ENCODE measurements at places on chromosomes 2 and 18.

- DNase-seq, result no peak
These were observed 602.6 kb upstream of the VRK2 start for GRCh38 chr2:57443973-57444521.

- DNase-seq, result no peak
These were observed 311.6 kb downstream of the EN1 start for GRCh38 chr2:118535818-118536212.

- DNase-seq, result no peak
These were observed 87.2 kb downstream of the UXS1 start for GRCh38 chr2:106106622-106107508.

DNA sequence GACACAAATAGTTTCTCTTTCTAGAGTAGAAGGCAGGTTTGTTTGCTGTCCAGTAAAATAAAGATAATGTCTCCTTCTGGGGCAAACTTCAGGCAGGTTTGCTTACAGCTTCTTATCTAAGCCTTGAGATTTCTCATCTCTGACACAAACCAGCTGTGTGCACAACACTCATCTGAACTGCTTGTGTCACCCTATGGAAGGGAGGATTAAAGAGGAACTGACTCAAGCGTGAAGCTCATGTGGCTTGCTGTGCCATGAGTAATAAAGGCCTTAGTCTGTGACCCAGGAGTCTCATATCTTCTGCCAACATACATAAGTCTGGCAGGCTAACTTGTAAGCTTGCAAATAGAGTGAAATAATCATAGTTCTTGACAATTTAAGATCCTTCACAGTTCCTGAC is 24.2 kb upstream of the CPO start:
- DNase-seq, result no peak

- DNase-seq, result no peak
These were observed 48.9 kb downstream of the AGAP1 start for GRCh38 chr2:235542733-235543127.

DNA sequence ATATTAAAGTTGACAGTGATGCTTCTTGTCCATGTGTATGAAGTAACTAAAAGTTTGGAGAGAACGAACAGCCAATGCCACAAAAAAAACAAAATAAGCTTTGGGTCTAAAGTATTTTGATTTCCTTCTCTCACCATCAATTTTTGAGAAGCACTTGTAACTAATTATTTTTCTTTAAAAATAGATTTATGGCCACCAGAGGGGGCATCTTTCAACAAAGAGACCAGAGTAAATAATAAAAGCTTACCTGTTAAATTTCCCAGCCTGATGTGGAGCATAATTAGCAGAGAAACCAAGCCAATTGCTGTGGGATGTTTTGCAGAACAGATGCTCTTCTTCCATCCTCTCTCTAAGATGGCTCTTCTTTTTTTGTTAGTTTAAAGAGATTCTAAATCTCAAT is 29.0 kb downstream of the LINC00305 start:
- DNase-seq, result no peak

DNA sequence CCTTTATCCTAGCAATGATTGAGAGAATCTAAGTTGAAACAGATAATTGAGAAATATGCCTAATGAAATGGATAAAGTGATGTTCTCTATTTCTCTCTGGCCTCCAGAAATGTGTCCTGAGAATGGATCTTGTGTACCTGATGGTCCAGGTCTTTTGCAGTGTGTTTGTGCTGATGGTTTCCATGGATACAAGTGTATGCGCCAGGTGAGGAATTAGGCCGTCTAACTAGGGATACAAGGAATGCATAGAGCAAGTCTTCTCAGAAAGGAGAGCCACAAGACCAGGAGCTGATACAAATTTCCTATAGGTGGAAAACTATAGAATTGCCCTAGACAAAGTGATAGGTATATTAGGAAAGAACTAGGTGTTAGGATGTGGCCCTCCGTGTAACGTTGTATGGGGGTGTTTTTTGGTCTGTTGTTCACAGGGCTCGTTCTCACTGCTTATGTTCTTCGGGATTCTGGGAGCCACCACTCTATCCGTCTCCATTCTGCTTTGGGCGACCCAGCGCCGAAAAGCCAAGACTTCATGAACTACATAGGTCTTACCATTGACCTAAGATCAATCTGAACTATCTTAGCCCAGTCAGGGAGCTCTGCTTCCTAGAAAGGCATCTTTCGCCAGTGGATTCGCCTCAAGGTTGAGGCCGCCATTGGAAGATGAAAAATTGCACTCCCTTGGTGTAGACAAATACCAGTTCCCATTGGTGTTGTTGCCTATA is 592 bp upstream of the CAD start:
- DNase-seq, result no peak

DNA sequence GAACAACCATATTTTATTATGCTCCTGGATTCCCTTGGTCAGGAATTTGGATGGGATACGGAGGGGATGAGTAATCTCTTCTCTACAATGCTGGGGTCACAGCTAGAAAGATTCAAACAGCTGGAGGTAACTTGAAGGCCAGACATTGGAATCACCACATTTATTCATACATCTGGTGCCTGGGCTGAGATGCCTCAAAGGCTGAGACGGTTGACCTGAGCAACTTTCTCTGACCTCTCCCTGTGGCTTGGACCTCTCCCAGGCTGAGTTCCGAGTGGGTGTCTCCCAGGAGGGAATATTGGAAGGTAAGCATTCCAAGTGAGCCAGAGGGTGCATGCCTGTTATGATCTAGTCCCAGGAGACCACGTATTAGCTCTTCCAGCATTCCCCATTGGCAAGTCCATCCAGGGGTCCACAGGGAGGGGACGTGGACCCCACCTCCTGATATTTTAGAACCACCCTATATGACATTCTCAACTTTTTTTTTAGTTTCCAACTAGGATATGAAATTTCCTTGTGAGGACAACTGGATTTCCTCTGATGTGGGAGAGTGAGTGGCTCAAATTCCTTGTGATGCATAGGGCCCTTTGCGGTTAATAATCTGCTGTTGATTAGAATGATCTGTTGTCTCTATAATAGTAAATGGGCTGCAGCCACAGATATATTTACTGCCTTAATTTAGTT is 101.8 kb downstream of the MRPS9 start:
- no peak for DNase-seq

DNA sequence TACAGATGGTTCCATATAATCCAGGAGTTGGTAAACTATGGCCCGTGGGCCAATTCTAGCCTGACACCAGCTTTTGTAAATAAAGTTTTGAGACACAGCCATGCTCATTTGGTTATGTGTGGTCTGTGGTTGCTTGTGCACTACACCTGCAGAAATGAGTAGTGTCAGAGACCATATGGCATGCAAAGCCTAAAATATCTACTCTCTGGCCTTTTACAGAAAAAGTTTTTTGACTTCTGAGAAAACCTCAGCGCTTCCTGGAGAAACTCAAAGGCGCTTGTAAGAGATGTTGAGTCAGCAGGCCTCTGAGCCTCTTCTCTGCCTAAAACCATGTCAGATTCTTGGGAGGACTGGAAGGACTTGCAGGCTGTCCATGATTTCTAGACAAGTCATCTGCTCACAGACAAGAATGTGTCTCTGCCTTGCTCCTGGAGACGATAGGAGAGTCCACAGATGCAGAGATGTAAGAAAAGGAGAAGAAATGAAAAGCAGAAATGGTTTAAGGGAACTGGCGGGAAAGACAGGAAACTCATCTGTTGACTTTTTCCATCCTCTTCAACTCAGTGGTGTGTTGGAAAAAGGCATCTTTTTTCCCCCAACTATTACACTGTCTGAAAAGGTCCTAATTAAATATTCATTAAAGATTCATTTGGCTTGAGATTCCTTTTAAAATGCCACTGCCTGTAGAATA is 5.2 kb downstream of the TTC39C start:
- no peak for DNase-seq

DNA sequence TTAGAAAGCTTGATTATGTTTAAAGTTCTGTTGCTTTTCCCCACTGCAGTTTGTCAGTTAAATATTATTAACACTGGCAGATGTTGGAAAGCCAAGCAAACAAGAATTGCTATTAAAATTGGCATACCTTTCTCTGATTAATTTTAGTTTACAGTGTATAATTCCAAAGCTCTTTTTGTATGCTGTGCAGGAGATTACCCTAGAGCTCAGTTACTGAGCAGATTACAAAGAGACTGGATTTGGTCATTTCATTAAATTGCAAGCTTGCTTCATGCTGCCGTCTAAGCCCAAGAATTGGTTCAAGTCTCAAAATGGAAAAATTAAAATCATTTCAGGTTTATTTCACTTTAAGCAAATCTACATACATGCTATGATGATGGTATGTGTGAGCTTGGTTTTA is 2.3 kb downstream of the ASAP2 start:
- DNase-seq, result no peak

- DNase-seq, result no peak
These were observed 87.3 kb downstream of the DOCK10 start for GRCh38 chr2:224954980-224955379.

DNA sequence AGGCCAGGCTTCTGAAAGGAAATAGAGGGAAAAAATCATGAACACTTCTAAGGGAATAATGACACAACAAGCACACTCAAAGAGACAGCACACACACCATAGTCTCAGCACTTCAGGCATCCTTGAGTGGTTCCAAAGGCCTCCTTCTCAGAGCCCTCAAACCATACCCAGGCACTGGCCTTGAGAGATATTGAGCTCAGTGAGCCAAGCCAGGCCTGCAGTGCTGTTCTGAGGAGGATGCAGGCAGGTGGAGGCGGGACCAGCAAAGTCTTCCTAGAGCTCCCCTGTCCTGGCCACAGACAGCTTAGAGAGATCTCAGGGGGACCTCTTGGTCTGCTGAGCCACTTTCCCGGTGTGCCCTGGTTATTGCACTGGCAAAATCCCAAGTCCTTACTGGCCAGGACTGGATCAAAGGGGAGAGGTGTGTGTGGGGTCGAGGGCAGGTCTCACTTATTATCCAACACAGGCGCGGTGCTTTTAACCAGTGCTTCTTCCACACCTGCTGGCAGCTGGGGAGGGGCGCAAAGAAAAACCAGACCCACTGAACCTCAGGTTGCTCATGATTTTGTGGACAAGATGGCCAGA is 86.8 kb upstream of the HAAO start:
- no peak for DNase-seq
